PC-3 (cell line): ENCODE measurements at places on chromosomes 12 and 14. TPM values are rescaled to one million over a fixed set of nuclear protein-coding genes. Genes with fewer than 3 reads are reported as not detected.

HOXC11 gene
- 0.84 and 1.2 TPM in 2 replicates for total RNA-seq

GRCh38 chr14:32427726-32428528 lies 98.8 kb downstream of the AKAP6 start:
- DNase-seq: no peak
- peaks cover 25% of the 10 kb centered on the region for H3K4me1 ChIP-seq
- H3K27me3 ChIP-seq: no peaks in the 10 kb centered on the region
- H3K4me3 ChIP-seq: no peak overlapping the region
- no peak overlapping the region for H3K27ac ChIP-seq
- no peaks in the 10 kb centered on the region for H3K36me3 ChIP-seq

GRCh38 chr14:62409169-62409568 lies 636.1 kb downstream of the KCNH5 start:
- H3K4me1 ChIP-seq: no peaks in the 10 kb centered on the region
- no peak overlapping the region for H3K4me3 ChIP-seq
- DNase-seq: no peak
- no peak overlapping the region for H3K27ac ChIP-seq
- peaks cover 4% of the 10 kb centered on the region; the same call in 1 of the 2 replicates for H3K27me3 ChIP-seq

GRCh38 chr12:94059394-94060368 lies 88.7 kb upstream of the PLXNC1 start:
- DNase-seq: peak; percentile 53
- H3K27me3 ChIP-seq: no peaks in the 10 kb centered on the region
- no peak overlapping the region for H3K27ac ChIP-seq

VWF gene
- not detected in 2 replicates for total RNA-seq

DIO2 gene
- total RNA-seq: 2.0 and 6.6 TPM in 2 replicates

DNA sequence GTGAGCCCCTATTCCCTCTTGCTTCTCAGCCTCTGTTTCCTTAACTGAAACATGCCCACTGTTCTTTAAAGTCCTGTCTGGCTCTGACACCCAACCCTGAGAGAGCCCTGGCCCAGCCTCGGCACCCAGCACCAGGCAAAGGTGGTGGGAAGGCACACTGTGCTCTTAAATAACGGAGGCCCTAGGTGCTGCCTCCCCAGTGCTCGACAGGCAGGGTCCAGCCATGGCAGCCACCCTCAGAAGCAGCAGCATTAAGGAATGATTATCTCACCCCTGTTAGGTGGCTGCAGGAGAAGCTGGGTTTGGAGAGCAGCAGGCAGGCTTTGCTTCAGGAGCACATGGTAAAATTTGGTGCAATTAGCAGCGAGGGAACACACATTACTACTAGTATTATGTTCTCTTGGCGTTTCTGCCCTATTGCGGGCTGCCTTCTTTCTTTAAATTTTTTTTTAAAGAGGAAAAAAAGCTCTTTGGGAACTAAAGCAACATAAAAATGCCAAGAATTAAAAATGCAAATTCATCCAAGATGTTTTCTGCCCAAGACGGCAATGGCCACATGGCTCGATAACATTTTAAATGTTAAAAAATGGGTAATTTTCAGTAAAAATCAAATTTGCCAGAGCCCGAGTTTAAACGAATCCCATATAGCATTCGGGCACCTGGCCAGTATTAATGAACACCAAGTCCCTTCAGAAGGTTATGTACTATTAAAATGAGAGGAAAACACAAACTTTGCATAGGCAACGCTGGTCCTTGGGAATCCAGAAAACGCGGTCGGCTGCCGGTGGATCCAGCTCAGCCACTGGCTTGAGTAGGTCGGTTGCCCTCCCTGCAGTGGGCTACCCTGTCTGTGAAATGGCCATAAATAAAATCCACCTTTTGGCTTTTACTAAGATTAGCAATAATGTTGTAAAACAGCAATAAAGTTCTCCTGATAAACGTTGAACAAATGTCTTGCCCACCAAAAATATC lies 152.2 kb downstream of the BCL11B start:
- H3K27me3 ChIP-seq: peaks cover 70% of the 10 kb centered on the region
- no peaks in the 10 kb centered on the region for H3K36me3 ChIP-seq
- no peak overlapping the region for H3K27ac ChIP-seq
- no peak for DNase-seq
- H3K4me1 ChIP-seq: no peaks in the 10 kb centered on the region

PKP2 gene
- total RNA-seq: 12.7 TPM in 2 replicates

DNA sequence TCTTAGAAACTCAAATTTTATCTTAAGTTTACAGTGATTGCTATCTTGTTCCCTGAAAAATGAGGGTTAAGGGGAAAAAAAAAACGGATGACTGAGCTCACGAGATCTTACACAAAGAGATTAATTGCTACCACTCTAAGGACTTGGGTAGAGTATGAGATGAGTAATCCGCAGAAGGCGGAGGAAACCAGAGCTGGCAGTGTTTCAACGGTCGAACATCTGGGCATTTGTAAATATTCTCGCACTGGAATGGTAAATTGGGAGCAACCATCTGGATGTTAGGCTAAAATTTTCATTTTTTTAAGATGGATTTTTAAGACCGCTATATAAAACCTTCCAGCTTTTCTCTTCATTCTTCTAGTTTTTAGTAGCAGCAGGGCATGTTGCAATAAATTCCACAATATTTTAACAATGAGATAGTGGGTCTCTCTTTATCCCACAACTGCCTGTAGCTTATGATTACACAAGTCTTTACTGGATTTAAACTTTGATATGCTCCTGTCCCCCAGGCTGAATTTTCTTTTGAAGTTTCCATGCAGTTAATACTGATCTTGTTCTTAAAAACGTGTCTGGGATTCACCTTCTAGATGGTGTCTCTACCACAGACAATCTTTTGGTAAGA lies 1324.1 kb downstream of the AACS start:
- no peaks in the 10 kb centered on the region for H3K27me3 ChIP-seq
- no peak overlapping the region for H3K27ac ChIP-seq
- no peaks in the 10 kb centered on the region for H3K4me1 ChIP-seq
- no peaks in the 10 kb centered on the region for H3K36me3 ChIP-seq
- DNase-seq: no peak
- no peak overlapping the region for H3K4me3 ChIP-seq

CMAS gene
- total RNA-seq: 25.0 and 47.6 TPM in 2 replicates

PPP1R12A gene
- 43.2 and 67.5 TPM in 2 replicates for total RNA-seq

PRPF39 gene
- total RNA-seq: 16.9 and 19.2 TPM in 2 replicates

- peaks cover 21% of the 10 kb centered on the region; the same call in 1 of the 2 replicates for H3K27me3 ChIP-seq
- no peaks in the 10 kb centered on the region for H3K4me1 ChIP-seq
- no peak overlapping the region for H3K4me3 ChIP-seq
- H3K36me3 ChIP-seq: no peaks in the 10 kb centered on the region
Observed at GRCh38 chr12:128426511-128426910, 159.5 kb downstream of the TMEM132C start.

DNA sequence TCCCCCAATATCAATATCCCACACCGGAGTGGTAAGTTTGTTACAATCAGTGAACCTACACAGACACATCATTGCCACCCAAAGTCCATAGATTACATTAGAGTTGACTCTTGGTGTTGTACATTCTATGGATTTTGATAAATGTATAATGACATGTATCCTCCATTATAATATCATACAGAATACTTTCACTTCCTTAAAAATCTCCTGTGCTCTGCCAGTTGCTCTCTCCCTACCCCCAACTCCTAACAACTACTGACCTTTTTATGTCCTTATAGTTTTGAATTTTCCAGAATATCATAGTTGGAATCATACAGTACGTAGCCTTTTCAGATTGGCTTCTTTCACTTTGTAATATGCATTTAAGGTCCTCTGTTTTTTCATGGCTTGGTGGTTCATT lies 48.4 kb downstream of the SLC4A8 start:
- H3K27ac ChIP-seq: no peak overlapping the region
- no peak for DNase-seq
- no peaks in the 10 kb centered on the region for H3K4me1 ChIP-seq
- no peaks in the 10 kb centered on the region for H3K27me3 ChIP-seq

DNA sequence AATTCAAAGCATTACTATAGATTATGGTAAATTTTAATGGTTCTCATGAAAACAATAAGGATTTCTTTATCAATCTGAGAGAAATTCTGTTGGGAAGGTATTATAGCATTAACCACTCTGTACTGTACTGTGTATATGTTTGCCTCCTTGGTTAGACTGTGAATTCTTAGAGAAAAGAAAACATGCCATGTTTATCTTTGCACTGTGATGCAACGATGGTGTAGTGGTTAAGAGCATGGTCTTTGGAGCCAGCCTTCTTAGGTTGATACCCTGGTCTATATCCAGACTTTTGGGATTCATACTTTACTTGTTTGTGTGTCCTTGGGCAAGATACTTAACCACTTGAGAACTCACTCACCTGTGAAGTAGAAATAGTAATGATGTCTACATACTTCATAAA lies 32.2 kb upstream of the NUBPL start:
- no peaks in the 10 kb centered on the region for H3K27me3 ChIP-seq
- H3K27ac ChIP-seq: no peak overlapping the region
- DNase-seq: no peak
- no peak overlapping the region for H3K4me3 ChIP-seq
- no peaks in the 10 kb centered on the region for H3K4me1 ChIP-seq

GRCh38 chr12:130838951-130839769 lies at the start of gene STX2:
TSS of gene STX2 (minus strand) at chr12:130839250. CDS start at chr12:130839099, 151 bp downstream.
- peaks cover 13% of the 10 kb centered on the region for H3K4me1 ChIP-seq
- DNase-seq: peak; percentile 90
- H3K27ac ChIP-seq: no peak within 1 kb of the TSS

DNA sequence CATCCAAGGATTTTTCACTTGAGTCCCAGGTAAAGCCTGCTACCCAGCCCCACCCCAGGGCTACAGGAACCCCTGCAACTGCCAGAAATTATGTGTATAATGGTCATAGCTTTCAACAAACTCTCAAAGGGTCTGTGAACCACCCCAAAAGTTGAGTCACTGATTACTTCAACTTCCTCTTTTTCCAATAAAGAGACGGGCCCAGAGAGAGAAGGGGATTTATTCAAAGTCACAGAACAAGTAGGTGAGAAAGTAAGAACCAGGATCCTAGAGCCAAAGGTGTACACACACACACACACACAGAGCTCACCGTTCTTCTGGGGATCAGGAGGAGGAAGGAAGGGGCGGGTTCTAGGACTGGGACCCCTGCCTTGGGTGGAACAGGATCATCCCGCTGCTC lies 4.8 kb upstream of the ITPK1 start:
- H3K4me3 ChIP-seq: no peak overlapping the region
- no peak for DNase-seq
- H3K36me3 ChIP-seq: no peaks in the 10 kb centered on the region
- H3K27ac ChIP-seq: no peak overlapping the region
- H3K27me3 ChIP-seq: no peaks in the 10 kb centered on the region
